ENCODE measurements at places on chromosomes 4 and X.

DNA sequence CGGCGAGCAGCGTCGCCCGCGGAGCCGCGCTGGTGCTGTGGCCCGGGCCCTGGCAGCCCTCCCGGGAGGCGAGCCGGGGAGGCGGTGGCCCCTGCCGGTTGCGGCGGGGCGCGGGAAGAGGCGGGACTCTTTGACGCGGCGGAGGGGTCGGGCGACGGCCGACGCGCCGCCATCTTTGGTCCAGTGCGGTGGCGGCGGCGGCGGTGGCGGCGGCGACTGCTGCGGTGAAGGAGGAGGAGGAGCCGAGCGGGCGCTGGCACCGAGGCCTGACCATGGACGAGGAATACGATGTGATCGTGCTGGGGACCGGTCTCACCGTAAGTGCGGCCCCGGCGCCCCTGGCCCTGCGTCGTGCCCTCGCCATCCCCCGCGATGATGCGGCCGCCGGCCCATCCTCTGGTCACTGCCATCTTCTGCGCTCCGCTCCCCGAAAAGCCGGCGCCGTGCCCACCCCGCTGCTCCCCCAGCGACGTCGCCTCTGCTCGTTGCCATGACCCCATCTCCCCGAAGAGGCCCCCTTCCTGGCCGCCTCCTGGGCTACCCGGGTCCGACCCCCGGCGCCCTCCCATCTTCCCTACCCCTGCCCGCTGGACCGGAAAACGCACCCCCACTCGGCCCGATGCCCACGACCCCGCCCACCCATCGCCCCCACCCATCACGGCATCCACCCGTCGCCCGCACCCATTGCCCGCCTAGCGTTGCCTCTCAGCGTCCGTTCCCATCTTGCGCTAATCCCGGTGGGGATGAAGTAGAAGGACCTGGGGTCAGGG is at the start of gene GDI1:
Gene GDI1, plus strand, starts transcription at position 172 of the 770 bp plus-strand sequence. Its CDS starts 101 bp downstream, at position 273.
- DNase-seq, result peak; percentile 46

DNA sequence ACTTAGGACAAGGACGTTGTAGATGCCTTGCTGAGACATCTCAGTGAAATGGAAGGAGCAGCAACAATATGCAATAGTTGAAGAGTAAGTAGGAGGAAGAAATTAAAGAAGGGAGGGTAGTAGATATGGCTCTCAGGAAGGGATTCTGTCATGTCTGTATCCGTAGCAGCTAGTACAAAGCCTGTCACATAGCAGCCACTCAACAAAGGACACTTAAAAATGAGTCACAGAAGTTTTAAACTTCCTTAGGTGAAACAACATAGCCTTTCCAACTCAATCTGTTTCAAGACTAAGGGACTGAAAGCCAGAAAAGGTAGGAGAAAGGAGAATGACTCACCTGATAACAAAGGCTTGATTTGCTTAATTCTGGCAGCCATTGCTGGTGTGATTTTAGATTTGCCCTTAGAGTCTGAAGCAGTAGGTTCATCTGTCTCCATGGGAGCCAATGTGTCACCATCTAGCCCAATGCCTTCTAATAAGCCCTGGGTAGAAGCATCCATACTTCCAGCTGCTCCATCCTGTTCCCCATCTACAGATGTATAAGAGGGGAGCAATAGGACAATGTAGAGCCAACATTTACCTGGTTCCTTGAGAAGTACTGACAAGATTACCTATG is 86.6 kb downstream of the HUWE1 start:
- DNase-seq, result no peak

DNA sequence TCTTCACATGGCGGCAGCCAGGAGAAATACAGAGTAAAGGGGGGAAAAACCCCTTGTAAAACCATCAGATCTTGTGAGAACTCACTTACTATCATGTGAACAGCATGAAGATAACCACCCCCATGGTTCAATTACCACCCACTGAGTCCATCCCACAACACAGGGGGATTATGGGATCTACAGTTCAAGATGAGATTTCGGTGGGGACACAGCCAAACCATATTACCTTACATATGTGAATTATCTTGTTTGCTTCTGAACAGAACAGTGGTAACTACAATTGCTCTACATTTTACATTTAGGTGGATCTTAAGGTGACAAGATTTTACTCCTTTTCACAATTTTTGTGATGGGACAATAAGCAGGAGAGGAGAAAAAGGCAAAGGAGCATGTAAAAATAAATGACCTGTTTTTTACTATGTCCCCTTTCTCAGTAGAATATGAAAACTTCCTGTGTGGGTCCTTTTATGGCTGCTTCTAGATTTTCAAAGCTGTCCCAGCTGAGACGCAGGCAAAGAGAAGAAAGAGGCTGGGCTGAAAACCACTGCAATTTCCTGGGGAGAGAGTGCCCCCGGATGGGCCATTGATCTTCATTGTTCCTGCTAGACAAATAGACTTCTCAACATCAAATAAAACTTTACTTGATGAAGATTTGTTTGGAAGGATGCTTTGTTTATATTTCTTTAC is 45.9 kb upstream of the PGM2 start:
- DNase-seq, result peak; percentile 59

DNA sequence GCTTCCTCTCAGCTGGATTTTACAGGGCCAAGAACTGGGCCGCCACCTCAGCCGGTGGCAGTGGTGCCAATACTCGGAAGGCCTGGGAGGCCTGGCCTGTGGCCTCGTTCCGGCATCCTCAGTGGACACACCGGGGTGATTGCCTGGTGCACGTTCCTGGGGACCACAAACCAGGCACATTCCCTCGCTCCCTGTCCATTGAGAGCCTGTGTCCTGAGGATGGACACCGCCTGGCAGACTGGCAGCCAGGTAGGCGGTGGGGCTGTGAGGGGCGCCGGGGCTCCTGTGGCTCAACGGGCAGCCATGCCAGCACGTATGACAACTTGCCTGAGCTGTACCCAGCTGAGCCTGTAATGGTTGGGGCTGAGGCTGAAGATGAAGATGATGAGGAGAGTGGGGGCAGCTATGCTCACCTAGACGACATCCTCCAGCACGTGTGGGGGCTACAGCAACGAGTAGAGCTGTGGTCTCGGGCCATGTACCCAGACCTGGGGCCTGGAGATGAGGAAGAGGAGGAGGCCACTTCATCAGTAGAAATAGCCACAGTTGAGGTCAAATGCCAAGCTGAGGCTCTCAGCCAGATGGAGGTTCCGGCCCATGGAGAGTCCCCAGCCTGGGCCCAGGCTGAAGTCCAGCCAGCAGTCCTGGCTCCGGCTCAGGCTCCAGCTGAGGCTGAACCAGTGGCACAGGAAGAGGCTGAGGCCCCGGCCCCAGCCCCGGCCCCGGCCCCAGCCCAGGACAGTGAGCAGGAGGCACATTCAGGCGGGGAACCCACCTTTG is 70.4 kb downstream of the STARD8 start:
- DNase-seq, result no peak

GRCh38 chr4:1748465-1748995 is 27.2 kb downstream of the TACC3 start:
- DNase-seq, result peak; percentile 67

DNA sequence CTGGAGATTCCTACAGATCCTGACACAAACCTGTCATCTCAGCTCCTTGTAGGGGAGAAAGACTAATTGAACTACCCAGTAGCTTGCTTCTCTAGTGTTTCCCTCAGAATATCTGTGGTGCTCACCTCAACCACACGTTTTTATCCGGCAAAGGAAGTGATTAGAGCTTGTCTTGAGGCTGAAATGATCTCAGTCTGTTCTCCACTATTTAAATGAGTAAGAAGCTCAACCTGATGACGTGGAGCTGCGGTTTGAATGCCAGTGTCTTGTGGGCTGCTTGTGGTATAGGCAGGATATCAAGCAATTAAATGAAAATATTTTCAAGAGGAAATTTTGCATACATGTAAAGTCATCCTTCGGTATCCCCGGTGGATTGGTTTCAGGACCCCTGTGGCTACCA is 270.2 kb downstream of the TLL1 start:
- peak; percentile 28 for DNase-seq

DNA sequence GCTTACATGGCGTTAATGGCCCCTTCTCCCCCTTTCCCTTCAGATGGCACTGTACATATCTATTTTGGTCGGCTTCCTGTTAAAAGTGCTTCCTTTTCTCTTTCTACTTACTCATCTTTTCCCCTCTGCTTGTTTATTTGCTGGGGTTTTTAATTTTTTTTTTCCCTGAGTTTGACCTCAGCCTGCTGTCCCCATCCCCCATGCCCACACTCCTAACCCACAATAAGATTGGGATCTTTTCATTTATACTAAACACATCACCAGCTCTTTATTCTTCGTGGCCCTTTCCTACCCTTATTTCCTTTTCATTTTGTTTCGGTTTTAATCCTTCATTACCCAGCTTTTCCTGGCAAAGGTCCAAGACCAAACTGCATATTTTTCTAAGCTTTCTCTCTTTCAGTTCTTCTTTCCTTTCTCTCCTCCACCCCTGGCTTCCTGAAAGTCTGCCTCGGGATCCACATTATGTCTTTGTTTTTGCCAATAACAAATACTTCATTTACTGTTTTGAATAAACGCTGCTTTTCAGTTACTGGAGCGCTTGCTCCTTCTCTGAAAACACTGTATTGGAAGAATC is 152.0 kb upstream of the USP9X start:
- DNase-seq, result no peak

DNA sequence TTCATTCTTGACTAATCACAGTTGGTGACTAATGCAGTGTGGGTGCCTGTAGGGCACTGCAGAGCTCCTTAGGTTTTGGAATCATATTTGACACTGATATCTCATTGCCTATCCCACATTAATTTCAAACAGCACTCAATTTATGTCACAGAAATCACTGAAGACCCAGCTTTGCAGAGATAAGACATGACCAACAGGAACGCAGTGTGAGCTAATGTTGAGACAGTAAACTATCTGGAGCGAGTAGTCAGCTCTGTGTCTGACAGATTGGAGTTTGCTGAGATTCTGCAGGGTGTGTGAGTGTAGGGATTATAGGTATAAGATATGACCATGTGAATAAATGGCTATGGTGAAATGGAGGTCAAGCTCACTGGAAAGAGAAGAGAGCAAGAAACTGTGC is 1586.1 kb upstream of the AGA start:
- DNase-seq, result no peak

DNA sequence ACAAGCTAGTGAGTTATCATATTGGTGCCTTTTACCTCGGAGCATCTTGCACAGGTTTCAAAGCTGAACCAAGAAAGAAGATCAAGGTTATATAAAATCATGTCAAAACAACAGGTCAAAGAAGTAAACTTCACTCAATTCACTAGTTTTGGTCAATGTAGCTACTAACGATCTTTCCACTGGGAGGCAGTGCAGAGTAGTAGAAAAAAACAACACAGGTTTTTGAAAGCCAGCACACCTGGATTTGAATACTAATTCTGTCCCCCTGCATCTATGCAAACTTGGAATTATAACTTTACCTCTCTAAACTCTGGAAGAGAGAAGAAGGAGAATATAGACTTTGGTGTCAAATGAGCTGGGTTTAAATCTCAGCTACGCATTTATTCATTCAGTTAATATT is 266.1 kb downstream of the GRIA3 start:
- no peak for DNase-seq

DNA sequence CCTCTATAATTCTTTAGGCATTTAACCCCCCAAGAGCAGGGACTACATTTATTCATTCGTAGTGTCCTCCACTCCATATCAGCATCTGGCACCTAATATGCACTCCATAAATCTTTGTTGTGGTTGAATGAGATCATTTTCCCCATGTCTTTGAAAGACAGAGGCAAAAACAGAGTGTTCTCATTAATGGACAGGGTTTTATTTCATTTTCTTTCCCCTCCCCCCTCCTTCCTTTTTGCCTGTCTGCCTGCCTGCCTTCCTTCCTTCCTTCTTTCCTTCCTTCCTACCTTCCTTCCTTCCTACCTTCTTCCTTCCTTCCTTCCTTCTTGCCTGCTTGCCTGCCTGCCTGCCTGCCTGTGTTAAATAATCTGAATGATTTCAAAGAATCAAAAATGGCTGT is 83.2 kb downstream of the SHROOM3 start:
- no peak for DNase-seq

DNA sequence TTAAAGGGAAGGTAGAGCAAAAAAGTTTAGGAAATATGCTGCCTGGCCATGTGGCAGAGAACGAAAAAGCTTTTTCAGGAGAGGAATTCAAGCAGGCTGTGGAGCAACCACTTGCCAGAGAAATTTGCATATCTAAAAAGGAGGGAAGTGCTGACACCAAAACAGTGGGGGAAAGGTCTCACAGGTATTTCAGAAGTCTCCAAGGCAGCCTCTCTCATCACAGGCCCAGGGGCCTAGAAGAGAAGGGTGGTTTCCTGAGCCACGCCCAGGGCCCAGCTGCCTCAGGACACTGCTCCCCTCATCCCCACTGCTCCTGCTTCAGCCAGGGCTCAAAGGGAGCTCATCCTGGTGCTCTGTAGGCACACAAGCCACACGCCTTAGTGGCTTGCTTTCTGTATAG is 29.9 kb upstream of the STS start:
- DNase-seq, result no peak

DNA sequence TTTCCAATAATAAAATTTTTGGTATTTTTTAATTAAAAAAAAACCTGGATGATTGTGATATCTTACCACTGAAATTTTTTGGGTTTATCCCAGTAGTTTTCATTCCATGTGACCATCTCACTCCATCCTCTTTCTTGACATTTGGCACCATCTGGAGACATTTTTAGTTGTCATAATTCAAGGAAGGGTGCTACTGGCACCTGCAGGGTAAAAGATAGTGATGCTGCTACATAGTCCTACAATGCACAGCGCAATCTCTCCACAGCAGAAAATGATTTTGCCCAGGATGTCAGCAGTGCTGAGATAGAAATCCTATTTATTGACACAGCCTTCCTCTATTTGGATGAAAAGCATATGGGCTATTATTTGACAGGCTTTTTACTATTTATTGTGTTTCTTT is 79.3 kb downstream of the RBPJ start:
- DNase-seq, result no peak

DNA sequence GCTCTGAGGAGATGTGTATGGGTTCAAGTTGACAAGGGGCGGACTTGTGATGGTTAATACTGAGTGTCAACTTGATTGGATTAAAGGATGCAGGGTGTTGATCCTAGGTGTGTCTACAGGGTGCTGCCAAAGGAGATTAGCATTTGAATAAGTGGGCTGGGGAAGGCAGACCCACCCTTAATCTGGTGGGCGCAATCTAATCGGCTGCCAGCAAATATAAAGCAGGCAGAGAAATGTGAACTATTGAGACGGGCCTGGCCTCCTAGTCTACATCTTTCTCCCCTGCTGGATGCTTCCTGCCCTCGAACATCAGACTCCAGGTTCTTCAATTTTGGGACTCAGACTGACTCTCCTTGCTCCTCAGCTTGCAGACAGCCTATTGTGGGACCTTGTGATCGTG is 26.7 kb upstream of the SMIM10L2A start:
- DNase-seq, result no peak

GRCh38 chr4:142776026-142776425 is 70.1 kb downstream of the INPP4B start:
- DNase-seq, result no peak

DNA sequence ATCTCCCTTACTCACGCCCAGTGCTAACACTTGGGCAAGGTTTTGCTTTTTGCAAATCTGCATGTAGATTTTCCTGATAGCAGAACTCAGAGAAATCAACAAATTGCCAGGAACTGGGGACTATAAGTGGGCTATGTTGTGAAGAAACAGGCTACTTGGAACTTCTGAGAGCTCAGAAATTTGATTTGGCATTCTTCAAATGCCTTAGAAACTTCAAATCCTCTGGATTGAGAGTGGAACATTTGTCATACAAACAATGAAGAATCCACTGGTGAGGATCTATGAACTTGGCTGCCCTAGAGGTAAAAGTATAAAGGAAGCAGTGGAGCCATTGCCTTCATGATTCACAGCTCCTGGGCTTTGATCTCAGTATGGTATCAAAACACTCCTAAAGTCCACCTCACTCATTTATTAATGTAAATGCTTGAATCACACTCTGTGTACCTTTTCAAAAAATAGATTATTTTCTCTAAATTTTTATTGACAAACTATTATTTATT is 126.0 kb downstream of the GLRA3 start:
- DNase-seq, result no peak

All from CD4-positive, alpha-beta T cell treated with Interferon alpha-2 for 1 hour (primary cell).